NCI-H1092 treated with DMSO at 0.1 percent for 48 hours (cell line): ENCODE measurements at places on chromosomes 12 and 14.
A peak's percentile ranks its signal among the peaks of the same experiment; 100 is the strongest.

DNA sequence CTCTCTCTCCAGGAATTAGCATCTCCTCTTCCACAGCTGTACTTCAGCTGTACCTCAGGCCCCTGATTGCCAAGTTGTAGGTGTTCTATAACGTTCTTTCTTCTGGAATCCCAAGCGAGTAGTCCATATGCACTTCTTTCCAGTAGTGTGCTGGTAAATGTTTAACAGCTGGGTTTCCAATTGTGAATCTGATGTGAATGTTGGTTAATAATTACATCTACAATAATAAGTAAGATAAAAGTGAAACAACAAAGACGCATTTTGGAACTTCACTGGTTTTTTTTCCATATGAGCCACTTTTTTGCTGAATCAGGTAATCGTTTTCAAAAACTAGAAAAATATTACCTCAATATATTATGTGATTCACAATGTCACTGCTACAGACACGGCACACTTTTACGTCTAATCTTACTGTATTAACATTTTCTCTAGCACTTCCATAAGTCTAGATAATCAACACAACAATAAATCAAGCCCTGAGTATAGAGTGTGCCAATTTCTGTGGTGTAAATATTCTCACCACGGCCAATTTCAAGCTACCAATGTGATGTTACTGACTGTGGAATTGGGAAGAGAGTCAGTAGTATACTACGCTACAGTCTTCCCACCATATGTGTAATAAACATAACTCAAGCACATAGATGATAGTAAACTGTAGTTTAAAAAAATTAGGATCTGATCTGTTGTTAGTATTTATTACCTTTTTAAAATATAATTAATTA is 113.0 kb downstream of the ZFP36L1 start:
- DNase-seq, result no peak

DNA sequence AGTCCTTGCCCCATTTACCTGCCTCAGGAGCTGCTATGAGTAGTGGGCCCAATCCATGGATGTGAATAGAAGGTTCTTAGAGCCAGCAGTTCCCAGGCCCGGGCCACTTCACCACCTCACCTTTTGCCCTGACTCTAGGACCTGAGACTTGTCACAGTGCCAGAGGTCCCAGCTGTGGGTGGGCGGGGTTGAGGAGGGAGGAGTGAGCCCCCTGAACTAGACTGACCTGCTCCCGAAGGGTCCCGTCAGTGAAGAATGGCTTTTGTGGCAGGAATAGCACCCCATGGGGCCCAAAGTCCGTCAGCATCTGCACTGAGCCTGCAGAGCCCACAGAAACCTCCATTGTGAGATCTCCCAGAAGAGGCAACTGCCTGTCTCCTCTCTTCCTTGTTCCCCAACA is 12.9 kb downstream of the ABCD4 start:
- no peak for DNase-seq

DNA sequence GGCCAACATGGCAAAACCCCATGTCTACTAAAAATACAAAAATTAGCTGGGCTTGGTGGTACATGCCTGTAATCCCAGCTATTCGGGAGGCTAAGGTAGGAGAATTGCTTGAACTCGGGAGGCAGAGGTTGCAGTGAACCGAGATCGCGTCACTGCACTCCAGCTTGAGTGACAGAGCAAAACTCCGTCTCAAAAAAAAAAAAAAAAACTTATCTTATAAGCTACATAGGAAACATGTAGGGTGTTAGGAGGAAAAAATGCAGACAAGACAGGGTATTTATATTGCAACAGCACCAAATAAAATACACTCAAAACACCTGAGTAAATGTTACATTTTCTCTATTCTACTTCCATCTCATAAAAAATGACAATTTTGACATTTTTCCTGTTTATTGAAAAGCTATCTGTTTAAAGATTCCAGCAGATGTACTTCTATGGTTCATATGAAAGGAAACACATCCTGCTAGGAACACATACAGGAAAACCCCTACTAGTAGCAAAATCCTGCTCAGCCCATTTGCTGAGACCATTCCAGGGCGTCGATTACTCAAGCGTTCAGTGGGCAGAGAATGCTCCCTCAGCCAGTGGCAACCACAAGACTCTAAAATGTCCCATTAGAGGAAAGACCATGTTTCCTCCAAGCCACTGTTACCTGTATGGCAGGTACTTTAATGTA is 19.7 kb downstream of the CORO1C start:
- DNase-seq, result no peak

- no peak for DNase-seq
Measured at GRCh38 chr12:5872745-5873144, 72.3 kb downstream of the ANO2 start.

GRCh38 chr12:79236920-79237319 is 372.3 kb downstream of the SYT1 start:
- DNase-seq, result no peak

GRCh38 chr12:12539028-12539810 is 23.4 kb downstream of the DUSP16 start:
- DNase-seq, result no peak

- DNase-seq, result no peak
Measured at GRCh38 chr12:110252716-110253115, 28.3 kb upstream of the ATP2A2 start.

DNA sequence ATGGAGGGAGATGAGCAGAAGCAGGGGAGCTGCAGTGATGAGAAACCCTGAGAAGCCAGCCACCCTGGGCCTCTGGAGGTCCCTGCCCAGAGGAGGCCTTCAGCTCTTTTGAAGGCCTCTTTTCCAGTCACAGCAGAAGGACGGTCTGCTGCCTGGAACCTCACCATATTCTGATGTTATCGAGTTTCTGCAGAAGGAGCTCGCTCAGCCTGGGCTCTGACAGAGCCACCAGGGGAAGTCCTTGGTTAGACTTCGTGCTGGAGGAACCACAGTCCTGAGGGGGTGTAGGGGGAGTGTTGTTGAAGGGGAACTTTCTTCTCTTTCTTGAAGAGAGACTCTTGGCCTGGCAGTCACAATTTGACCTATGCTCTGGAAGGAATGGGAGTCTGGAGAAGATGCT is 25.1 kb upstream of the BATF start:
- no peak for DNase-seq

DNA sequence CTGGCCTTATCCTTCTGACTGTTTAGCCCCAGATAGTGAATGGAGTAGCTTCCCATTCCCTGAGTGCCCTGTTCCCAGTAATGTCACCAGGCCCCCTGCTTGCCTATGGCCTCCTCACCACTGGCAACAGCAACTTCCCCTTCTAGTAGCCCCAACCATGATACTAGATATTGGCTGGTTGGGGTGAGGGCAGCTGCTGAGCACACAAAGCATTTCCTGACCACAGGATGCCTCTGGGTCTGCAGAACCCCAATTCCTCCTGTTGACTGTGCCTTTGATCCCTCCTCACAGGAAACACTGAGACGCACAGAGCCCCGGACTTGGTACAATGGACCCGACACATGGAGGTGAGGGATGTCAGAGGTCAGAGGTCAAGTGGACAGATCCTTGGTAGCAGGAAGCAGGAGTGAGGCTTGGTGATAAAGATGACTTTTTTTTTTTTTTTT is 597 bp downstream of the SOAT2 start:
- no peak for DNase-seq

GRCh38 chr12:58489394-58489793 is 430.9 kb downstream of the LRIG3 start:
- DNase-seq, result no peak

- DNase-seq, result no peak
Measured at GRCh38 chr14:97120611-97121031, 323.4 kb downstream of the VRK1 start.

- peak; percentile 35 for DNase-seq
Measured at GRCh38 chr12:127108360-127109215, 1158.4 kb upstream of the TMEM132C start.

DNA sequence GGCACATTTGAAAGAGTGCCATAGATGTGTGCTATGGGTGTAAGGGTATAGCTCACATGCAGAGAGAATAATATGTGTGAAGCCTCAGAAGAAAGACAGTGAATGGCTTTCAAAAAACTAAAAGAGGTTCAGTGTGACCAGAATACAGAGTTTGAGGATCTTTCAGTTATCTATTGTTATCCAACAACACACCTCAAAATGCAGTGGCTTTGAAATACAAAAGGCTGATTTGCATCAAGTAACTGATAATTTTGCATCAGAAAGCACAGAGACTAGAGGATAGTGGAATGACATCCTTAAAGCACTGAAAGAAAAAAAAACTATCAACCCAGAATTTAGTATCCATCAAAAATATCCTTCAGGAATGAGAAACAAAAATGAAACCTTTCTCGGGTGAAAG is 131.6 kb upstream of the IGF1 start:
- no peak for DNase-seq

GRCh38 chr12:7155471-7156034 is 25.4 kb downstream of the CLSTN3 start:
- peak; percentile 9 for DNase-seq

GRCh38 chr14:84749191-84749955 is 780.6 kb upstream of the FLRT2 start:
- DNase-seq, result no peak

DNA sequence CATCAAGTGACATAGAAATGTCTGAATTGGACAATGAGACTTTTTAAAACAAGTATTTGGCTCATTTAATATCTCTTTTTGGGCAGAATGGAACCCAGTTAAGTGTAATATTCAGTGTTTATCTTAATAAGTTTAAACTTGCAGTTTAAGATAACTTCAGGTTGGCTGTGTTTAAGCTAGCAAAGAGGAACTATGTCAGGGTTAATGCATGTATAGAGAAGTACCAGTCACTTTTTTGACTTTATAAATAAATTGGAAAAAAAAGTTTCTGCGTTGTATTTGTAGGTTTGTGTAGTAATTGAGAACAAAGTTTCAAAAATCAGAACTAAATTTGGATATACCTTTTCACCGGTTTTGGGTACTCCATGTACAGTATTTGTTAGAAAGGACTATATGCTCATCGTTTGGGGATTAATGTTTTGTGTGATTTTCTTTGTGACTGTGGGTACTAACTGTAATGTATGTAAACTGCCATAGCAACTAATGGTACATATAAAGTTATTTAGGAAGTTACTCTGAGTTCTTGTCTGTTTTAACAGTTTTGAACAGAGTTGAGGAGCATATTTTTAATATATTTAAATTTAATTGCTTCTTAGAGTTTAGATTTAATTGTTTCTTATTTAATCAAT is 4.5 kb downstream of the HMGA2 start:
- no peak for DNase-seq

DNA sequence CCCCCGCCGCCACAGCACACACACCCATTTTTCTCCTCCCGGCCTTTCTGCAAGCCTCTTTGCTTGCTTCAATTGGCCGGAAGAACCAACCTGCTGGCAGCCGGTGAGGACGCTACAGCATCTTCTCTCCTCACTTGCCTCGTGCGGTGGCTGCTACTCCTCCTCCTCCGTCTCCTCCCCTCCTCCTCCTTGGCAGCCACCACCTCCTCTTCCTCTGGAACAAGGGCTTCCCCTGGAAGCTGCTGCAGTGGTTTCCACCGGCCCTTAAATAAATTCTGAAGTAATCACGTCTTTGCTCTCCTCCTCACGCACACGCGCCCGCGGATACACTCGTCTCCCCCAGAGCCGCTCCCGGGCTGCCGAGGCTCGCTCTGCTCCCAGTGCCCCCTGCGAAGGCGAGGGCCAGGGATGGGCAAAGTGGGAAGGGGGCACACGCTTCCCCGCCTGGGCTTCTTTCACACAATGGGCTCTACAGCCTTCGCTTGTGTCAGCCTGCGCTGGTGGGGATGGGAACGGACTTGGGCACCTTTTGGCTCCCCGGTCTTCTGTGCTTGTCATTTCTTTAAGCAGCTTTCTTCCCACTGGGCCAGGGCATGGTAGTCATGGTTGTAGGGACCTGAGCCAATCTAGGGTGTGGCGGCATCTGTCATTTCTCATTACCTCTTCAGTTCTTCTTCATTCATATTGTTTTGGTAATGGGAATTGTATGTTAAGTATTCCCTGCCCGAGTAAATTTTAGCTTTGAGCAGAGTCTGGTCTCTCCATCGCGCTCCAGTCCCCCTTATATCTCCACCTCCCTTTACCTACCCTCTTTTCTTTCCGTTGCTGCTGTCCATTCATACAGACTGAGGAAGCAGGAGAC is at the start of gene PPFIA2:
TSS of gene PPFIA2 (minus strand) at position 161 of the 862 bp plus-strand sequence.
- DNase-seq, result peak; percentile 54

DNA sequence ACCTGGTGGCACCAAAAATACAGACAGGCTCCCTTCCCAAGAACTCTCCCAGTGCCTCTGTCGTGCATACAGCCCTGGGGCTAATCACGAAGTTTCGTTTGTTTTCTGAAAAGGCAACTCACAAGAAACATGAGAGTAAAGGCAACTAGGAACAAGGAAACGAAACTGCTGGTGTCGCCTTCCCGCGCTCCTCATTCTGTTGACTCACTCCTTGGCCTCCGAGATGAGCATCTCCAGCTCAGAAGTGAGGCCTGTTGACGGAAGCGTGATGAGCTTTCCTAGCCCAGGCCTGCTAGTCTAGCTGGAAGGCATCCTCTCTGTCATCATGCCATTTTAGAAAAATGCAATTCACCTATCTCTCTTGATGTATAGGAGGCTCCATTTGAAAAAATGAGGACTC is 50.5 kb downstream of the TTC9 start:
- DNase-seq, result no peak

- no peak for DNase-seq
Measured at GRCh38 chr14:61671082-61671481, 24.2 kb upstream of the HIF1A start.

- DNase-seq, result no peak
Measured at GRCh38 chr12:66275040-66275439, 27.3 kb upstream of the HELB start.

- no peak for DNase-seq
Measured at GRCh38 chr14:104146651-104147345, 8.4 kb downstream of the KIF26A start.

- DNase-seq, result peak; percentile 3
Measured at GRCh38 chr12:71201136-71201679, 43.4 kb upstream of the TSPAN8 start.

GRCh38 chr14:66206554-66206953 is 279.6 kb upstream of the CCDC196 start:
- DNase-seq, result peak; percentile 5

- DNase-seq, result no peak
Measured at GRCh38 chr12:18551701-18552100, 186.1 kb downstream of the PLCZ1 start.

GRCh38 chr12:98374007-98374406 is 141.4 kb upstream of the TMPO start:
- peak; percentile 54 for DNase-seq
